ENCODE measurements at places on chromosomes 3 and 15. TPM values are rescaled to one million over a fixed set of nuclear protein-coding genes. Genes with fewer than 3 reads are reported as not detected.

Gene SV2B
- 0.05 TPM for total RNA-seq

Gene ACSBG1
- not detected for total RNA-seq

Gene RPL32
- total RNA-seq = 3,004 TPM

DNA sequence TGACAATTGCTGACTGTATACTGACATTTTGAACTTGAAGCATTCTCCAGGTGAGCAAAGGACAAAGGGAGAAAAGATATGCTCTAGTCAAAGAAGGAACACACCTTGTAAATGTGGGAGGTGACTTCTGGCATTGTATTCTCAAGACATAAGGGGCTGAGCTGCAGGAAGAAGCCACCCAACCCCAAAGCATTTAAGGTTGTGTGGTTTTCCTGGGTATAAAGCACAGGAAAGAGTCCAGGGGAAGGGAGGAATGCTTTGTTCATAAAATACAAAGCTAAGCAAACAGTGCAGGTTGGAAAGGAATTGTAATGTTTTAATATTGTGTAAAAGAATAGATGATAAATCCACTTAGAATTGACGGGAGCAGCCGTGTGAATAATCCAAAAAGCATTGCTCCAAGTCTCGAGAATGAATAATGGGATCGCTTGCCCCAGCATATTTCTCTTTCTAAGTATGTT is 102.4 kb upstream of the LRIG1 start:
- DNase-seq = no peak

DNA sequence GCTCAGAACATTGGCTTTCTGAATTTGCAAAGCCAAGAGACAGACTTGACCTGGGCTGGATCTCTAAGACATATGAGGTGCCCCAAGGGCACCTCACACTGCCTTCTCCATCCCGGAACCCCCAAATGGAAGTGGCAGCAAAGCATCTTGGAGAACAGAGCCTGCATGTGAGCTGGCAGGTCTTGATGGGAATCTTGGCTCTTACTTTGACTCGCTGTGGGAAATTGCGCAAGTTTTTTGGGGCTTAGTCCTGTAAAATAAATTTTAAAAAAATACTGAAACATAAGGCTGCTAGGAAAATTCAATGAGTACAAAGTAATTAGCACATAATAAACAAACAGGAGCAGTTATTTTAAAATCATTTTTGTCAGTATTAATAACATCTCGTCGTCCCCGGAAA is 13.7 kb upstream of the SEC22A start:
- DNase-seq = no peak

DNA sequence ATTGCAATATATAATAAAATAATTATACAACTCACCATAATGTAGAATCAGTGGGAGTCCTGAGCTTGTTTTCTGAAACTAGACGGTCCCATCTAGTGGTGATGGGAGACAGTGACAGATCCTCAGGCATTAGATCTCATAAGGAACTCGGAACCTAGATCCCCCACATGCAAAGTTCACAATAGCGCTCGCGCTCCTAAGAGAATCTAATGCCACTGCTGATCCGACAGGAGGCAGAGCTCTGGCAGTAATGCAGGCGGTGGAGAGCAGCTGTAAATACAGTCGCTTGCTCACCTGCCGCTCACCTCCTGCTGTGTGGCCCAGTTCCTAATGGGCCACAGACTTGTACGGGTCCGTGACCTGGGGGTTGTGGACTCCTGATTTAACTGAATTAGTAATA is 87.8 kb downstream of the P3H2 start:
- peak; percentile 59 for DNase-seq

GRCh38 chr3:42183991-42184632 is 81.9 kb downstream of the CCK start:
- DNase-seq = no peak

GRCh38 chr15:41877631-41878354 is 16.1 kb downstream of the SPTBN5 start:
- no peak for DNase-seq

- no peak for DNase-seq
Observed at GRCh38 chr3:166405465-166405864, 568.2 kb upstream of the BCHE start.

DNA sequence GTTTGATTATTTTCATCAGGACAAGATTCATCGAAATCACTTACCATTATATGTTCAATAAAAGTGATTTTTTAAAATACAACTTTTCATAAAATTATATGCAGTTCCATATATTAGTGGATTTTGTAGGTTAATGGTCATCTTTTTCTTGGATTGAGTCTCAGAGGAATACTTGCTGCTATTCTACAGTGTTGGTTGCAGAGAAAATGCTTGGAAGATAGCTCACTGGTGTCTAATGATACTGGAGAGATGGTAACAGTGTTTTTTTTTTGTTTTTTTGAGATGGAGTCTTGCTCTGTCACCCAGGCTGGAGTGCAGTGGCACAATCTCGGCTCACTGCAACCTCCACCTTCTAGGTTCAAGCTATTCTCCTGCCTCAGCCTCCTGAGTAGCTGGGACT is 143.3 kb downstream of the TCF12 start:
- no peak for DNase-seq

- DNase-seq = no peak
Observed at GRCh38 chr15:101156509-101157159, 95.2 kb downstream of the CHSY1 start.
